ENCODE measurements at places on chromosomes 1 and 21.

DNA sequence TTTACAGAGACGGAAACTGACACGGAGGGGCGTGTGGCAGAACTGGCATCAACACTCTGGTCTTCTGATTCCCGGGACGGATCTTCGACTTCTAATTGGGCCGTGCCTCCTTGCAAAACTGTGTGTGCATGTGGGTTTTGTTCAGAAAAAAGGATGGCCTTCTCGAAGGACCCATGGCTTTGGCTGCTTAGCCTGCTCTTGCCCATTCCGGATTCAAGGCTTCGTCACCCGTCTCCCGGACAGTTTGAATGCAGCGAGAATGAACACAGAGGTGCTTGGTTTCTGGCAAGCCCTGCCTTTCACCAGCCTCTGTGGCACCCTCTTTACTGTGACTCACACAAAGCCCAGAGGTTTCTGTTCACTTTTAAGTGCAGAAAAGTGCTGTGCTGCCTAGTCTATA, 120.1 kb downstream of the PRDM2 start:
- ATAC-seq = no peak

- ATAC-seq = no peak
These were observed 46.1 kb upstream of the SLC30A1 start for GRCh38 chr1:211625040-211625439.

DNA sequence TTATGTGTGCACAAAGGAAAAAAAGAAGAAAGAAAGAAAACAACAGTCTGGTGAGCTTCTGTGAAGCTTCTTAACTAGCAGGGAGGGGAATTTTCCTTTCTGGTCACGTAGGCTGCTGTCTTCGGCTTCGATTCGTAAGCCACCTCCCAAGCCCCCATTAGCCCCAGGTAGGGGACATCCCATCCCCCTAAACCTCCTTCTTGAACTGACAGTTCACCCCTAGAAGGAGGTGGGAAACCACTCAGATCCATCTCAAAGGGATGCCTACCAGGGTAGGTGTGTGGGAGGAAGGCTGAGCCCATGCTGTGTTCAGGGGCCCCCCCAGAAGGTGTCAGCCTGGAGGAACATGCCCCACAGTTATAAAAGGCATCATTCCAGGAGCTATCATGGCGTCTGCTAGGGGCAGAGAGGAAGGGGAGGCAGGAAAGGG, 25.8 kb downstream of the CD247 start:
- ATAC-seq = peak; percentile 33

- ATAC-seq = no peak
These were observed 40.1 kb upstream of the KLHDC7A start for GRCh38 chr1:18440385-18441226.

DNA sequence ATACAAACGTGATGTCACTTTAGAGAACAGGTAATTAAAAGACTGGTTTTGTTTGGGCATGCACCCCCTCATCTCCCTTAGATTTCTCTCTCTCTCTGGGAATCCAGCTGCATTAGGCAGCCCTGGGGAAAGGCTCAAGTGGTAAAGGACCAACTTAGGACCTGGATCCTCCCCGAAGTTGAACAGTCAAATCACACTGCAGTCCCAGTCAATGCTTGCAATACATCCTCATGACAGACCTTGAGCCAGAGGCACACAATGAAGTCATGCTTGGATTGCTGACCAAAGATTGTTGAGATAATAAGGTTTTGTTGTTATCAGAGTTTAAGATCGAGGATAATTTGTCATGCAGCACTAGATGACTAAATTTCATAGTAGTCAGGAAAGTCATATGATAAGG, 1285.8 kb upstream of the NCAM2 start:
- no peak for ATAC-seq

DNA sequence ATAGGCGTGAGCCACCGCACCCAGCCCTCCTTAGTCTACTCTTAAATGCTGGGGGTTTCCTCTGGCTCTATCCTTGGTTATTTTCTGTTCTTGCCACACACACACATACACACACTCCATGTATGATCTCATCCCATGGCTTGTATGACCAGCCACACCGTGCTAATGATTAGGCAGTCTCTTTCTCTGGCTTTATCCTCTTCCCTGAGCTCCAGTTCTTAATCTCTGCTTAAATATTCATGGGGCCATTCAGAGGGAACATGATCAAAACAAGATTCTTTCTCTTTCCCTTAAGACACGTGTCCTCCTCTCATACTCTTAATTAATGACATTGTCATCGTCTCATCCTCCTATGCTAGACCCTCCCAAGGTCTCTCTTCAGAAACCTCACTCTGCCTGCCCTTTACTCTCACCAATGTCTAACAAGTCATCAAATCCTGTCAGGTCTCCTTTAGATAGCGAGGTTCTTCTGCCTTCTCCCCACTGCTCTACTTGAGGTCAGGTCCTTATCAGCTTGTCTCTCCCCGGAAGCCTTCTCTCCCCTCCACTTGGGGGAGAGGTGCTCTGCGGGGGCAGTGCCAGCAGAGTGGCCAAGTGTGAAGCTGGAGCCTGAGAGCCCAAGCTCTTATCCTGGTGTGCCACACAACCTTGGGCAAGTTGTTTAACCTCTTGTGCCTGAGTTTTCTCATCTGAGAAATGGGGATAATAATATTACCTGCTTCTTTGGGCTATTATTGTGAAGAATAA, 83.0 kb upstream of the GNG12 start:
- ATAC-seq = no peak

- peak; percentile 24 for ATAC-seq
These were observed 759 bp downstream of the AHCTF1 start for GRCh38 chr1:246930830-246931548.

DNA sequence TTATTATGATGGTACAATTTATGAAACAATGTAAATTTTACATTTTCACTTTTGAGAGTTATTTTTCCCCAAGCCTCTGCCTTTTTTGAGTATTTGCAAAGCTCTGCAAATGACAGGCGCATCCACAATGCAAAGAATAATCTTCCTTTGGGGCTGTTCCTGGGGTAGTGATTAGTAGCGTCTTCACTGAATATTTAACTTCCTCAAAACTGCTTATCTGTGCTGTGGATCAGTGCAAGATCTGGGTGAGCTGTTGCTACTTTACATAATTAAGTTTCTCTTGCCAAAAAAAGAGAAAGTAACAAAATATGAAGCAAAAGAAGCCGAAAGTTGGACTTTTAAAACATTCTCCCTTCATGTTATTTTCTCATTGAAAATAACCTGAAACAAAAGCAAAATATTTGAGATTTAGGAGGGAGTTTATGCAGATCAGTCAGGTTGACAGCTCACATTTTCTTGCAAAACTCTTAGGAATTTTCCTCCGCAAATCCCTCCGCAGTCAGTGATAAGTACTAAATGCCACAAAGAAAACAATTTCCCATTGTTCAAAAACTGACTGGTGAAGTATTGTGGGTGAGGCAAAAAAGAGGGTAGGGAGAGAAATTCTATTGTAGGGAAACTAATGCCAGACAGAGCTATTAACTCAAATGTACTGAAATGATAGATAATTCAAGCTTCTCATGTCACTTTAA, 276.4 kb upstream of the B3GALT2 start:
- ATAC-seq = no peak

GRCh38 chr1:65255656-65256050, 53.7 kb upstream of the DNAJC6 start:
- ATAC-seq = no peak

GRCh38 chr1:110370827-110371226, 20.0 kb downstream of the SLC16A4 start:
- ATAC-seq = peak; percentile 100

DNA sequence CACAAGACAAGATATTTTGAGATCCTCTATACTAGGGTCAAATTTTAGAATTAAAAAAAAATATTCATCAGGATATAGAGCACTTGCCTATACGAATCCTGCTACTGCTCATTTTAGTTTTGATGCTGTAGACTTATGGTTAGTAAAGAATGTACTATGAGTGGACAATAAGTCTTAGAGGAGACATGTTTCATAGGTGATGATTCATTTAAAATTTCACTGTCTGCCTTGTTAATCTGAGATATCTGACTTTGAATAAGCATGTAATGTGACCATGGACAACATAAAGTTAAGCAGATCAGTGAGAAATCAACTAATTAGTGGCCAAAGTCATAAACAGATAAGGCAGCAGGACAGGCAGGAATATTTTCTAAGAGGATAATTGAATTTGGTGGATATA, 106.8 kb upstream of the HP1BP3 start:
- ATAC-seq = no peak

GRCh38 chr1:198495631-198496030, 44.8 kb downstream of the ATP6V1G3 start:
- no peak for ATAC-seq

- ATAC-seq = peak; percentile 85
These were observed 56.4 kb downstream of the HLCS start for GRCh38 chr21:36909901-36910561.

DNA sequence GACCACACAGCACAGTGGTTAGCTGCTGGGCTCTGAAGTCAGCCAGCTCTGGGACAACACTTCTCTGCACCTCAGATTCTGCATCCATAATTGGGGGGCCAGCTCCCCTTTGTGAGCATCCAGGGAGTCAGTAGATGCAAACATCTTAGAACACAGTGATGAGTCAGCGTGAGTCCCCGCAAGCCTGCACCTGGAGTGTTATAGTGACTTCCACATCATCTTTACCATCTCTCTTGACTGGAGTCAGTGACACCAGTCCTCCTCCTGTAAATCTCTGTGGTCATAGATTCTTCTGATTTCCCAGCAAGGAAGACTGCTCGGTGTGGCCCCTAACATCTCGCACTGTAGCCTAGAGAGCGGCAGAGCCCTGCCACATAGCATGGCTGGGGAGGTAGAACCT, 13.9 kb upstream of the EDN2 start:
- no peak for ATAC-seq

DNA sequence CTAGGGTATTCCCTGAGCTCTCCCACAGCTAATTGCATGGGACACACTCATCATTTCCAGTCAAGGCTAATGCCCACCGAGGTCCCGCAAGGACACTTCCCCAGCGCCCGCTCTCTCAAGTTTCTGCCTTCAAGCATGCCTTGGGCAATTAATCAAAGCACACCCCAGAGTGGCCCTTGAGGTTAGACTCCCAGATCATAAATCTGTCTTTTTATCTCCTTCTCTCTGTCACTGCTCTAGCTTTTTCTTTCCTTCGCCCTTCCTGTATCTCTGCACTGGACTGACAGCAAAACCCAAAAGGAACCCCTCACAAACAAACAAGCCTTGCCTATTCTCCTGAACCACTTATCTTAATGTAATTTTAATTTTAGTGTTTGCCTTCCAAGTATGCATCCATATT, 7.9 kb upstream of the EXOSC10 start:
- no peak for ATAC-seq

GRCh38 chr1:3915551-3916121, 15.6 kb upstream of the C1orf174 start:
- no peak for ATAC-seq

- ATAC-seq = peak; percentile 23
These were observed 1.3 kb downstream of the TMEM167B start for GRCh38 chr1:109091839-109092193.
